Left renal cortex interstitium (tissue), 4 donors: ENCODE measurements at places on chromosomes 13 and 19.

- DNase-seq = no peak
These were observed 77.4 kb upstream of the DOCK9 start for GRCh38 chr13:99055281-99055680.

GRCh38 chr19:12205296-12205695 lies 42.4 kb downstream of the ZNF136 start:
- no peak for DNase-seq

GRCh38 chr19:2336528-2337328 lies 8.2 kb downstream of the SPPL2B start:
- DNase-seq = no peak

DNA sequence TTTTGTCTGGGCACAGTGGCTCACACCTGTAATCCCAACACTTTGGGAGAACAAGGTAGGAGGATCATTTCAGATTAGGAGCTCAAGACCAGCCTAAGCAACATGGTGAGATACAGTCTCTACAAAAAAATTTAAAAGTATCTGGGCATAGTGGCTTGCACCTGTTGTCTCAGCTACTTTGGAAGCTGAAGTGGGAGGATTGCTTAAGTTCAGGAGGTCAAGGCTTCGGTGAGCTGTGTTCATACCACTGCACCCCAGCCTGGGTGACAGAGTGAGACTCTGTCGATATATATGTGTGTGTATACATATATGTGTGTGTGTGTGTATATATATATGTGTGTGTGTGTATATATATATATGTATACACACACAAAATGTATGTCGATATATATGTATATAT lies 833.0 kb downstream of the PCDH9 start:
- DNase-seq = no peak

DNA sequence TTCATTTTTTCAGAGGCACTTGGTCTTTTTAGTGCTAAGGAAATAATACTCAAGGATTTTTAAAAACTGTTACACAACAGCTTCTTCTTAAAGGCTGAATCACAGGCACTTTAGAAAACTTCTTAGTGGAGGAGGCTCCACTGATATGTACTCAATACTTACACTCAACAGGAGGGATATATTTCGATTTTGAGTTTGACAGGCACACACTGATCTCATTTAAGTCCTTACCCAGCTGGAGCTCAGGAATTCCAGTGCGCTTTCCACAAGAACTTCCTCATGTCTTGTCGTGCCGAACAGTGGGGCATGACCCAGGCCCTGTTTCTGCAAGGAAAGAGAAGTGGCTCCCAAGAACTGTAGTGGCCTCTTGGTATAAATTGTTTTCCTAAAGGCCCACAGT lies 103.8 kb downstream of the RGCC start:
- no peak for DNase-seq

DNA sequence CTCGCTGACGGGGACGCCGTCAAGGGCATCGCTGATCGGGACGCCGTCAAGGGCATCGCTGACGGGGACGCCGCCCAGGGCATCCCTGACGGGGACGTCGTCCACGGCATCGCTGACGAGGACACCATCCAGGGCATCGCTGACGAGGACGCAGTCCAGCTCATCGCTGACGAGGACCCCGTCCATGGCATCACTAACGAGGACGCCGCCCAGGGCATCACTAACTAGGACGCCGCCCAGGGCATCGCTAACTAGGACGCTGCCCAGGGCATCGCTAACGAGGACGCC lies 945.2 kb downstream of the TUBA3C start:
- no peak for DNase-seq

- DNase-seq = peak; percentile 78
These were observed 36.5 kb upstream of the ZNF527 start for GRCh38 chr19:37334179-37335071.

GRCh38 chr19:37221136-37221535 lies 3.1 kb downstream of the ZNF383 start:
- DNase-seq = no peak

DNA sequence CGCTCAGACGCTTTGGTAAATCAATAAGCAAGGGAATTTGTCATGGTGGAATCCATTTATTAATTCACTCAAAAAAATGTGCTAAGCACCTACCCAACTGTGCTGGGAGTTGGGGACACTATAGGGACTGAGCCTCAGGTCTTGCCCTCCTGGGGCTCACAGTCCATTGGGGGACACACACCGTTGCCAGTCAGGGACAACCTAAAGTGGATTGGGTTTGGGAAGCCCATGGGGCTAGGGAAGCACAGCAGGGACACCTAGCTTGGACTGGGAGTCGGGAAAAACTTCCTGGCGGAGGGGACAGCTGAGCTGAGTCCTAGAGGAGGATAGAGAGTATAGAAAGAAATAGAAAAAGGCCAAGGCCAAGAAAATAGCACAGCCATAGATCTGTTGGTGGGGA lies 8.5 kb downstream of the FOSB start:
- no peak for DNase-seq

GRCh38 chr13:22103046-22104027 lies 432.5 kb downstream of the FGF9 start:
- no peak for DNase-seq

GRCh38 chr19:37511186-37511585 lies 4.4 kb downstream of the ZNF793 start:
- DNase-seq = no peak
